ENCODE measurements at places on chromosomes 7 and 10.
A peak's percentile ranks its signal among the peaks of the same experiment; 100 is the strongest.

GRCh38 chr10:19689231-19689630 lies 127.0 kb upstream of the PLXDC2 start:
- no peak for DNase-seq

DNA sequence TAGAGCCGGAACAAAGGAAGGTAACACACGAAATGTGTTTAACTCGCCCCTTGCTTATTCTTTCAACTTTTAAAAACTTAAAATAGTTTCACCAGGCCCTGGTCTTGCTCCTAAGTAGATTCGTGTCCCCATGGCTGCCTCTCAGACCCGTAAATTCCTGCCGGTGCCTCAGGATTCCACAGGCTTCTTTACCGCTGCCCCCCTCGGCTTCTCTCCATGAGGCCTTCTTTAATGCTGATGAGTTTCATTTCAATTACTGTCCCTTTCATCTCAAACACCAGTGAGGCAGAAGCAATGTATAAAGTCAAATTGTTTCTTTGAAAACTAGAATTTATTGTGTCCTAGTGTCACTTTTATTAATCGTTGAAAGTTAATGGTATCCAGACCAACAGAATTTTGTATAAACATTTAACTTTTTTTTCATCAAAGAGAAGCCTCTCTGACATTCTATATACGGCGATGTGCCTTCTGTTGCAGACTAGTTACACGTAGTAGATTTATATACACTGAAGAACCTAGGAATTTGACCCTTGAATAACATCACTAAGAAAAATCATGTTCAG lies 225.2 kb downstream of the C7orf25 start:
- DNase-seq = no peak

DNA sequence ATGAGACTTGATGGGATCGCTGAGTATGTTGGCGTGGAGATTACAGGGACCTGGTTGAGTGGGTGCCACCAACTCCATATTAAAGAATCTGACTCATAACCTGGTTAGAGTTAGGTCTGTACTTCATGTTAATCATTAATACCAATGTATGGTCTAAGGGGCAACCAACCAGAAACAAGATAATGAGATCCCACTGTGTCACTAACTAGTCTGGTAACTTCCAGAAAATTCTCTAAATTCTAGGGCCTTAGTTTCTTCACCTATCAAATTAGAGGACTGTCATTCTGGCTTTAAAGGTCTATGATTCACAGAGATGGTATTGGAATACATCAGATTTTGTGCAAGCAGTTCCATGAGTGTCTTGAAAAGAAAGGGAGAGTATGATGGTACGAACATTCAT lies 102.2 kb downstream of the SNX10 start:
- no peak for DNase-seq

GRCh38 chr10:4127518-4128315 lies 342.7 kb upstream of the KLF6 start:
- DNase-seq = no peak

DNA sequence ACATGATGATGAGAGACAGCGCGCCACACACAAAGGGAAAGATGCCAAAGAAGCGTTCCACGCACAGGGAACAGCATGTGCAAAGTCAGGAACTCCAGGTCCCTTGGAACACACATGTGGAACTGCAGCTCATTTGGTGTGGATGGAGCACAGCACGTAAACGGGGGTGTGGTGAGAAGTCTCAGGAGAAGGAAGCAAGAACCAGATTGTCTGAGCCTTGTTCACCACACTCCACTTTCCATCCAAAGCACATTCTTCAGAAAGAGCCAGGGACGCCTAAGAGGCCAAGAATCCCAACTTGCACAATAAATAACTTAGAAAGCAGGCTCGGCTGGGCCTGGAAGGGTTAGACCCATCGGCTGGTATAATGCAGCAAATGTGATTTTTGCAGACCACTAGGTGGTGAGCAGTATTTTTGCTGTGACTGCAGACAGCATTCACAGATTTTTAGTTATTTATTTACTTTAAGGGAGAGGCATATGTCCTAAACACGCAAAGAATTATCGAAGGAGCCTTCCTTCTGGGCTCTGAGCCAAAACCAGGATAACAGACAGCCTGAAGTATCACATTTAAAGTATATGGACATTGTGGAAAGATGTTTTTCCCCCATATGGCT lies 27.9 kb upstream of the ASCC1 start:
- DNase-seq = peak; percentile 79

DNA sequence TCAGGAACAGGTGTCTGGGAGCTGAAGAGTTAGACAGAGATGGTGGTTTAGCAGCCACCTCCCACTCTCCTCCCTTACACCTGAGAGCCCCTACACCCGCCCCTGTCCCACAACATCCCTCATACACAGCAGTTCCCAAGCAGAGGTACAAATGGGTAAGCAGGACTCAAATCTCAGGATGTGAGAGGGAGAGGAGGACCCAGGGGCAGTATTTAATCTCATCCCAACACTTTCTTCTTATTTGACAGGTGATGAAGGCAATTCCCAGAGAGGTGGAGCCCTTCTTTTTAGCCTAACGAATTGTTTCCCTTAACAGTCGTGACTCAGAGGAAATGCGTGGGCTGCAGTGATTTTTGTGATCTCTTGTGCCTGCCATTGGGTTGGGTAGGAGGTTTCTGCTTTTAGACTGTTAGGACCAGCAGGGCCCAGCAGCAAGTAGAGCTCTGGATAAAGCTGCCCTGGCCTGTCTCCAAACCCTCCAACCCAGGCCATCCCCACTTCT lies 191.3 kb downstream of the HECW1 start:
- DNase-seq = no peak

Data from fibroblast of lung (primary cell).